Stimulated activated CD8-positive, alpha-beta memory T cell treated with anti-CD3 and anti-CD28 coated beads, Interleukin-4, amount 100 ng/mL, for 4 hours (primary cell): ENCODE measurements at places on chromosomes 11 and 22.

DNA sequence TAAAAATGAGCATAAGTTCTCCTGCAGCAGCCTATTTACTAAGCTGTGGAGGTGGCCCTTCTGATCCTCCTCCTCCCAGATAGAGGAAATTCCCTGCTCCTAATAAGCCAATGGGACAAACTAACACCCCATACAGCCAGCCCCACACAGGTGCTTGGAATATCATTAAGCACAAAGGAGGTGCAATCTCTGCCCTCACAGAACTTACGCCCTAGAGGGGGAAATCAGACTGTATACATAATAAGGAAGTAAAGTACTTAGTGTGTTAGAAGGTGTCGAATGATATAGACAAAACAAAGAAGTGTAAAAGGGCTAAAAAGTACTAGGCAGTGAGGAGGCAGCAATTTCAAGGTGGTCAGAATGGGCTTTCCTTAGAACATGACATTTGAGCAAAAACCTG lies 5.8 kb downstream of the MS4A12 start:
- no peak for DNase-seq

- DNase-seq: no peak
Observed at GRCh38 chr22:27601195-27601594, 200.4 kb downstream of the MN1 start.

- DNase-seq: no peak
Observed at GRCh38 chr22:20807315-20807752, 33.4 kb downstream of the SERPIND1 start.

DNA sequence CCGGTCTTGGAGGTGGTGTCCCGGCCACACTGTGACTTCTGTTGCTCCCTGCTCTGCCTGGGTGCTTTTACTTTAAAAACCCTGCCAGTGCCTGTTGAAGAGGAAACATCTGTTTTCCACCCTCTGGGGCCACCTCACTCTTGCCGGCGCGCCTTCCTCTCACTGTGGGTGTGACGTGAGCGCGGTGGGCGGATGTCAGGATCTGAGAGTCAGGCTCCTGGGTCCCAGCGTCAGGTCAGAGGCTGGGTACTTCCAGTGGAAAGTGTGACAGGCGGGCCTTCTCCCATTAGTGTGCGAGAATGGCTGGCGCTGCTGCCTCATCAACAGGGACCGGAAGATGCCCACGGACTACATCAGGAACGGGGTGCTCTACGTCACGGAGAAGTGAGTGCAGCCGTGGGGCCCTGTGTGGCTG lies 54.2 kb downstream of the GRAMD4 start:
- peak; percentile 93 for DNase-seq

- DNase-seq: no peak
Observed at GRCh38 chr11:126978911-126979310, 21.7 kb downstream of the KIRREL3 start.

- DNase-seq: no peak
Observed at GRCh38 chr11:20058749-20059458, 101.4 kb downstream of the DBX1 start.

DNA sequence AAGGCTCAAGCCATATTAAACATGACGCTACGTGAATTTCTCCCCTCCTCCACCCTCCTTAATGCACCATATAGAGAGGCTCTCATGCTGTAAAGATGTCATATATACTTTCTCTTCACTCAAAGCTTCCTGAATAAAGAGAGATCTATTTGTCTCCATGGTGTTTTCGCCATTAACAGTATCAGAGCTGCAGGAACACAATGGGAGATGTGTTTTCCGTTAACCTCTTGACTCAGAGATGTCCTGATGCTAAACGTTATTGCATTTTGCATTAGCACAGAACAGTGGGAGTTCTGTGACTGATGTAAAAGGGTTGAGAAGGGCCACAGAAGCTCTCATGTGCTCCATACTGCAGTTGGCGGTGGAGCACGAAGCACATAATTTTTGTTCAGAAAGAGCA lies 25.7 kb upstream of the BLID start:
- no peak for DNase-seq

DNA sequence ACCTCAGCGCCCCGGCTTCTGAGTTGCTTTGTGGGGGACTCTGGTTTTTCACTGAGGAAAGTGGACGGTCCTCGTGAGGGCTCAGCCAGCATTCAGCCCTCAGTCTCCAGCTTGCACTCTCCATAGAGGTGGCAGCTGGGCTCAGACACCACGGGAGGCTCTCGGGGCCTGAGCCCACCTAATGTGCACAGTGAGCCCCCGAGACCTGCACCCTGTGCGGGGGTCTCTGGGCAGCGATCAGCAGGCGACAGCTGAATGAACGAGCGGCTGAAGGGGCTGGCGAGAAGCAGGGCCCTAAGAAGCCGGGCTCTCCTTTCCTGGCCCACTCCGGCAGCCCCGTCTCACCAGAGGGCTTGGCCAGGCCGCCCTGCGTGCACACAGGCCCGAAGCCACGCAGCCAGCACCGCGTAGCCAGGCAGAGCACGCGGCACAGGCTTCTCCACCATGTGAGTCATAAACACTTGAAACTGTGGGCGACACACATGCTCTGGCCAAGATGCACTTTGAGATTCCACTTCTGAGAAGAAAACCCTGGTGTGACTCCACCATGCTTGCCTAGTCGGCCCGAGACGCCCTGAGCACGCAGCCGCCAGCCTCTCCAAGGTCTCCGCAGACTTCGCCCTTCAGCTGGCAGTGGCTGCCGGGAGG lies 28.0 kb downstream of the TOLLIP start:
- no peak for DNase-seq
